NCI-H1092 (cell line): ENCODE measurements at places on chromosomes 6 and 20.

DNA sequence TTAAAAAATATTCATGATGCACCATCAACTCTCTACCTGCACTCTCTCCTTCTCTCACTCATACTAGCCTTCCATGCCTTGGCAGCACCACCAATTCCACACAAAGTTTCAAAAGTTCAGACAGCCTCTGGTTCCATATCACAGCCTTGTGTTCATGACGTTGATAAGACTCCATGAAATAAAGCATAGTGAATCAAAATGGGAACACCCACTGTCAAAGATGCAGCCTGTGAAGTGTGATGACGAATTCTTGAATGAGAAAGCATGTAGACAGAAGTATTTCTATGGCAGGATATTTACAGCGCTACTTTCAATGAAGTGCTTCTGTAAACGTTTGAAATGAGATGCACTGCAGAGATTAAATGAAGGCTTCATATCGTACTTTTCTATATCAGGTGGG lies 77.3 kb upstream of the FERMT1 start:
- no peak for DNase-seq

DNA sequence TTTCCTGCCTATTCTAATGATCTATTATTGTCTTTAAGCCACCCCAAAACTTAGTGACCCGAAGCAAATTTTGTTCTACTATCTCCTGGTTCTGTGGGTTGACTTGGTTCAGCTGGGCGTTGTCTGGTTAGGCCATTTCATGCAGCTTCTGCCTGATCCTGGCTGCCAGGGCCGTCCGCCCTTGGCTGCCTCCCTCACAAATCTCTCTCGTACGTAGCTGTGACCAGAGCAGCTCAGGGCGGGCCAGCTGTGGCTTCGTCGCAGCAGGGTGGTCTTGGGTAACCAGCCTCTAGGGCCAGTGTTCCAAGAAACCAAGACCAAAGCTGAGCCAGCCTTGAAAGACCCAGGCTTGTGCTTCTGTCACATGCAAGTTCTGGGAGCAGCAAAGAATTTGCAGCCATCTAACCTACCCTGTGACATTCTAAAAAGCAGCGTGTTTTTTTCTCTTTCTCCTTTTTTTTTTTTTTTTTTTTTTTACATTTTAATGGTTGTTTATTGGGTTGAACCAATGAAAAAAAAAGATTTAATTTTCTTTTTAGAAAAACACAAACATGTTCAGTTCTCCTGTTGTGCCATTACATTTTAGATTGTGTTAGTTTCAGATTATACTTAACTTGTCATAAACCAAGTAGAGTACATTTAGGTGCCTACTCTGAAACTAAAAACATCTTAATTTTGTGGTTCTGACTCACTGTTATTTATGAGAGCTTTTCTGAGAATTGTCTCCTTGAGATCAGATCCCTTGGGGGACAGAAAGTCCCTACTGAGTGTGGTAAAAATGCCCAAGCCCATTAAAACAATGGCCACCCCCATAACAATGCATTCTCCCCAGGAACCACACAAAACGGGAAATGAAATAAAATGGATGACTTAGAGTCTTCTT lies 83.9 kb downstream of the ZDHHC14 start:
- DNase-seq: no peak

DNA sequence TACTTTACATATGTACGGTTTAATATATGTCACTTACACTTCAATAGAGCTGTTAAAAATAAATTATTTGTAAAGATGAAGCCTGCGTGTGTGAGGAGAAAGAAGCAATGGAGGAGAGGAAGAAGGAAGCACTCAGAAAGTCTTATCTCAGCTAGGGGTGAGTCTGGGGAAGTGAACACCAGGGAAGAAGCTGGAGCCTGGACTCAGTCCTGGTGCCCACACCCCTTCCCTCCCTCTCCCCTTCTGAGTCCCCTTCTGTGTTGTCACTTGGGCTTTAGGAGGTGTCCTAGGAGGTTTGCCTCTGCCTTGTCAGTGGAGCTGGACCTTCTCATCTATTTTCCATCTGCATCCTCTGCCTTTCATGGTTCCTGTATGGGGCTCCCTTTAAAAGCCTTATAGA lies 1.9 kb downstream of the SIRPB2 start:
- no peak for DNase-seq

- DNase-seq: no peak
These were observed 374.5 kb downstream of the RNGTT start for GRCh38 chr6:88588938-88589337.

- DNase-seq: no peak
These were observed 32.0 kb upstream of the AGPAT4 start for GRCh38 chr6:161305860-161306259.

DNA sequence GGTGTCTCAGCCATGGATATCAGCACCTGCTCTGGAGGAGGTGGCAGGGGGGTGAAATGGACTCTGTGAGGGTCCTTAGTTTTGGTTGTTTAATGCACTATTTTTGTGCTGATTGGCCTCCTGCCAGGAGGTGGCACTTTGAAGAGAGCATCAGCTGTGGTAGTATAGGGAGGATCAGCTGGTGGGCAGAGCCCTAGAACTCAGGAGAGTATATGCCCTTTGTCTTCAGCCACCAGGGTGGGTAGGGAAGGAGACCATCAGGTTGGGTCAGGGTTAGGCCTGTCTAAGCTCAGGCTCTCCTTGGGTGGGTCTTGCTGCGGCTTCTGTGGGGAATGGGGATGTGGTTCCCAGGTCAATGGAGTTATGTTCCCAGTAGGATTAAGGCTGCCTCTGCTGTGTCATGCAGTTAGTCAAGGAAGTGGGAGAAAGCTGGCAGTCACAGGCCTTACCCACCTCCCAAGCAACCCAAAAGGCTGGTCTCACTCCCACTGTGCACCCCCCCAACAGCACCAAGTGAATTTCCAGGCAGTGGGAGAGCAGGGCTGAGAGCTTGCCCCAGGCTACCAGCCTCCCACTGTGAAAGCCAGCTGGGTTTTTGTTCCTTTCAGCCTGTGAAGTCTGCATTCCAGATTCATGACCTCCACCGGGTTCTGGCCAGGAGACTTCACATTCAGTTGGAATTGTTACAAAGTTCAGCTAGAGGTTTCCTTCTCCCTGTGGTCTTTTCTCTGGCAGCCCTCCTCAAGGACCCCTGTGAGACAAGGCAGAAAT lies 5.7 kb upstream of the OSTM1 start:
- no peak for DNase-seq

DNA sequence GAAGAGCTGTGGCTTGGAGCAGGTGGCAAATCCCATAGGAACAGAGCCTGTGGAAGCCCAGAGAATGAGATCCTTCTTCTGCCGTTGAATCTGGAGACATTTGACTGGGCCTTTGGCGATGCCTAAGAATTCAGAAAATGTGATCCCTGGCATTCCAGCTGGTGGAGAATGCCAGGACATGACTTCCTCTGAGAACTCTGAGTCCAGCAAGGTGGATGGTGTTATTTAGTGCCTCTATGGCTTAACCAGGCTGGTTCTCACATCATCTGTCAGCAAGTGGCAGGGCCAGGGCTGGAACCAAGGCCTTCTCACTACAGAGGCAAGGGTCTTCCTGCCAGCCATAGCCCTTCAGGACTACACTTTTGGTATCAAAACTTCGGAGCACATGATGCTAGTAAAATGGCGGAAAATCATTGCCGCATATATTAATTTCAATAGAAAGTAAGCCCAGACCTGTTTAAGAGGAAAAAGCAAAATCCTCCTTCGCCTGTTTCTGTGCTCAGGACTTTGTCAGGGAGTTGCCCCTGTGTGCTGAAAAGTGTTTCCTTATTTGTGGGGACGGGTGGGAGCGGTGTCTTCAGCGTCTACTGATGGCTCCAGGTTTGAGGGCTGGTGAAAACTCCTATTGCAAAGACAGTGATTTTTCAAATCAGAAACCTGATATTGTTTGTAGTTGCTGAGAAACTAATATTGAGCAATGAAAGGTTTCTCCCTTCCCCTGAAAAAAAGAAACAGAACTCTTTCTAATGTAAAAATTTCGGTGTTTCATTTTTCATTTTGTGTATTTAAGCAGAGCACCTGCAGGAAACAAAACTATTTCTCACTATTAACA lies 23.9 kb downstream of the DUSP22 start:
- no peak for DNase-seq

GRCh38 chr6:68711386-68712000 lies 76.4 kb downstream of the ADGRB3 start:
- DNase-seq: no peak

DNA sequence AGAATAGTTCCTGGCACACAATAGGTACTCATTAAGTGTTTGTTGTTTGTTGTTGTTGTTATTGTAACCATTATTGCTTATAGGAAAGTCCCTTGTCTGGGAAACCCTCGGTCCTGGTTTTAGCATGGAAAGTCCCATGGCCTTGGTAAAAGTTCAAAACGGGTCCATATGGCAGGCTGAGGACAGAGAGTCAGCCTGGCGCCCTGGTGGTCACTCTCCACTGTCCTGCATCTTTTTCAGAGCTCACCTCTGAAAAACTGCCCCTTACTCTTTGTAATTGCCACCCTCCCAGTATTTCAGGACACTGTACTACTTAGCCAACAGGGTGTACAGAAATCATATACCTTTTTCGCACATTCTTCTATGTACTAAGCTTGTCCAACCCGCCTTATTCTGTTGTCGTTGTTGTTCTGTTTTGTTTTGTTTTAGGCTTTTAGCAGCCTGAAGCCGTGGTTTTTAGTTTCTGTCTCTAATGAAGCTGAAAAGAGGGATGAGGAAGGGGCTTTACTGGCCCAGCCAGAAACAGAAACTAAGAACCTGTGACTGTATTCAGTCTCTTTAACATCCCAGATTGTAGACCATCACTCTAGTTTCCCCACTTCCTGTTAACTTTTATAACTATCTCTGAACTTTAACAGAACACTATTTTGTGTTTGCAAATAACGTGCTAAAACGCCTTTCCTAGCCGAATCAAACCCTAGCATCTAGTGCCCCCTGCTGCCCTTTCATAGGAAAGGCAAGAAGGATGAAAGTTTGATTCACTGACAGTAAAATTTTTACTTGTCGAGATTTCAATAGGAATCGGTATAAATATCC lies 7.6 kb upstream of the TMEM14A start:
- DNase-seq: peak; percentile 27

DNA sequence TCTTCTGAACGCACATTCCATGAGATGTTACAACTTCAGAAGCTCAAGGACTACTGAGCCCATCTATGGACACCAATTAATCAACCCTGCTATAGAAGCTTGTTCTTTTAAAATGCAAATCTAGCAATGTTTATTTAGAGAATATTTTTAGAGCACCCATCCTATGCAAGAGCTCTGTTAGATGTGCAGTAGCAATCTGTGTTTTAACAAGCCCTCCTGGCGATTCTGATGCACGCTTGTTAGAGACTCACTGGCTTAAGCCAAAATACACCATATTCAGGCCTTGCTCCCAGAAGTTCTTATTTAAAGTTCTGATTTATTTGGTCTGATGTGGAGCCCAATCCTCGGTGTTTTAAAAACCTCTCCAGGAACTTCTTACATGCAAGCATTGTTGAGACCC lies 21.1 kb upstream of the ARG1 start:
- no peak for DNase-seq

DNA sequence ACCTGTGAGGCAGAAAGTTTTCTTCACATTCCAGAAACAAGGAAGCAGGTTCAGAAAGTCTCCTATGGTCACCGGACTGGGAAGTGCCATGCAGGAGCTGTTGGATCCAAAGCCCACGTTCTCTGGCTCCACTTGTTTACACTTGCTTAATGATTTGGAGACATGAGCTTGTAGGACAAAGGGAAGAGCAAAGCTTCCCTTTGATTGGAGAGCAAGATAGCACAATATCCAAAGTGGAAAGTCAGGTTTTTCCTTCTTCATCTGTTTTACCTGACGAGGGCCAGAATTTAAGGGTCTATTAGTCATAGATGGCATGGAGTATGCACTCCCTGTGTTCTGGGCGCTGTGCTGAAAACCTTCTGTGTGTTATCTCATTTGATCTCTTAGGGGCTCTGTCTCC lies 81.2 kb downstream of the PDE7B start:
- no peak for DNase-seq

GRCh38 chr6:2973676-2974075 lies 2.3 kb upstream of the SERPINB6 start:
- no peak for DNase-seq

DNA sequence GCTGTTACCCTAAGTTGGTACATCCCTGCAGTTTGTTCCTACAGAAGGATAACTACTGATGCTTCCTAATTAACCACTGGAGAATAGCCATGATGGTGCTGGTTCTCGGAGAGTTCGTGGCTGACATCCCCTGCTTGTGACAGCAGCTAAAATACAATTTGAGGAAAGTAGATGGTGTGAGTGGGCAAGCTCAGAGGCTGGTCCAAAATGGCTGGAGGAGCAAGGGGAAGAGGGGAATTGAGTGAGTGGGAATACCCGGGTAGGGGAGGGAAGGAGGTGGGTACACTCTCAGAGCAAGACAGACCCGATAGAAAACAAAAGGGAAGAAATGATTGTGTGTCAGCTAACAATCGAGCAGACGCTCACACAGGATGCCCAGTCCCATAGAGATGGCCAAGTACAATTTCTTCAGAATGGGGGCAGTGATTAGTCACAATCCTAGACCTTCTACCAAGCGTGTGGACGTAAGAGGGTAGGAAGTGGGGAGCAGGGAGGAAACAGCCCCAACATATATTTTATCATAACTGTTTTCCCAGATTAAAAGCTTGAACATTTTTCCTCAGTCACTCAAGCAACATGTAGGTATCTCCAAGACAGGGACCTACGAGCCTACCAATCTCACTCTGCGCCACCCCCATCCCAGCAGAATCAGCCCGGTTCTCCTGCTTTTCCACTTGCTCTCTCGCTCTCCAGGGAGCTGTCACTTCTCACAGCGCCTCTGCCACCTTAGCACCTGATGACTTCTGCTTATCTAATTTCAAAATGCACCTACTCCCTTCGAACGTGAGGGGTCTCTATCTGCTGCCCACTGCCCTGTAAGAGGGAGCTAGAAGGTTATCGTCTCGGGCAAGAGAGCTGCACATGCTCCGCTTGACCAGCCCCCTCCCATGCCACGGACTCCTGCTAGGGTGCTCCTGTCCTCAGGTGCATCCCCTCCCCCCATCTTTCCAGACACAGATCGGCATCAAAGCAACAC lies 26.2 kb downstream of the RIPOR2 start:
- DNase-seq: no peak

GRCh38 chr6:148983966-148984365 lies 237.1 kb downstream of the UST start:
- DNase-seq: no peak

GRCh38 chr6:41100871-41101287 lies 28.1 kb downstream of the NFYA start:
- no peak for DNase-seq

GRCh38 chr6:163324688-163325389 lies 89.7 kb upstream of the QKI start:
- DNase-seq: no peak

- DNase-seq: no peak
These were observed 20.8 kb upstream of the PAX1 start for GRCh38 chr20:21684671-21685070.

GRCh38 chr6:92114797-92115196 lies 1304.6 kb downstream of the EPHA7 start:
- DNase-seq: no peak

DNA sequence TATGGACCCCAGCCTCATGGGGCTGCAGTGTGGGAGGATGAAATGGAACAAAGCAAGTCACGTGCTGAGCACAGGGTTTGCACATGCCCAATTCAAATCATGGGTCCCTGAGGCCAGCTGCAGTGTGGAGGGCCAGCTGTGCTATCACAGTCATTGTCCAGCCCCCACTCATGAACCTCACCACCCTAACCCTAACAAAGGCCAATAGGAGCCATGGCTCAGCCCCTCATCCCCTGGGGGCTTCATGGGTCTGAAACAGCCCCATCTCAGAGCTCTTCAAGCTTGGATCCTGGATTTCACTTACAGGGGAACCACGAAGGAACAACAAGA lies 125.6 kb upstream of the MAFB start:
- no peak for DNase-seq
